GM06990 (cell line): ENCODE measurements at places on chromosomes 3 and 15.

DNA sequence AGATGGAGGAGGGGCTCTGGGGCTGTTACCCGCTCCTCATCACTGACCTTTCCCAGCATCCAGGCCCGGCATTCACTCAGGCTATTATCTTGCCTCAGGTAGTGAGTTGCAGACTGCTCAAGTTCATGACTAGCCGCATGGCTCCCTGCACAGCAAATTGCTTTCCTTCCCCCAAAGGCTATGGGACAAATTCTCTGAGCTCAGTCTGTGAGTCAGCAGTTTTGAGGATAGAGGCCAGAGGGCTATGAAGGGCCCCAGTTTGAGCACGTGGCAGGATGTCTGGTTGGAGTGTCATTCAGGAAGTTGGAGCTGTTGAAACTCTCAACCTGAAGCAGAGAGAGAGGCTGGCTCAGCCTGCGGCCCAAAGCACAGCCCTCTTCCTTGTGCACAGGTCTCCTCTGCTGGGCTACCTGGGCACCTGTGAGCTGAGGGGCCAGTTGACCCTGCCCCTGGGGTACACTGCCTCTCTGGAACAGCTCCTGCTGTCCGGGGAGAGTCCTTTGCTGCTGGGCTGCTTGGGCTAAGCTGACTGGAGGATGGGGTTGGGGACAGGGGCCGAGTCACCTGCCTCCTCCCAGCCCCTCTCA is 7.9 kb downstream of the FAH start:
- DNase-seq, result peak; percentile 46

DNA sequence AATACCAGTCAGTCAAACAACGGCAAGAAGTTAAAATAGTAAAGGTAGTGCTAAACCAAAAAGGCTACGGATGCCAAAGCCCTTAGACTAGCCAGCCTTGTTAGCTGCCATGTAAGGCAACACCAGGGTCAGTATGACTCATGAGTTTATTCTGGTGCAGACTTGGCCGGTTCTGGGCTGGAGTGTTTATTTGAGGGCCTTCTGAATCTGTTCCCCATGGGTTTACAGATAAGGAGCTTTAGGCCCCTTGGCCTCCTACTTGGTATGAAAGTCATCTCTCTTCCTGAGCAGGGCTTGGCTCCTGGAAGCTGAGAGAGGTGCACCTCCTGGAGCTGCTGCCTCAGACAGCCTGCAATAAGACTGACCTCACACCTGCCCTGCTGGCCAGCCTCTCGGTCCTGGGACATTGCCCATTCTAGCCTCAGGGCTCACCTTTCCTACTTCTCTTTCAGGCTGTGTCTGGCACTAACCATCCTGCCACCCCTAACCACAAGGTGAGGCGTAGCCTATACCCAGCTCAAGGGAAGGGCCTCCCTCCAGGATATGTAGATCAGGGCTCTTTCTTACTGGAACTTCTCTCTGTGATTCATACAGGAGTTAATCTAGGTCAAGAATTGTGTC is 10.4 kb upstream of the RTP1 start:
- no peak for DNase-seq

DNA sequence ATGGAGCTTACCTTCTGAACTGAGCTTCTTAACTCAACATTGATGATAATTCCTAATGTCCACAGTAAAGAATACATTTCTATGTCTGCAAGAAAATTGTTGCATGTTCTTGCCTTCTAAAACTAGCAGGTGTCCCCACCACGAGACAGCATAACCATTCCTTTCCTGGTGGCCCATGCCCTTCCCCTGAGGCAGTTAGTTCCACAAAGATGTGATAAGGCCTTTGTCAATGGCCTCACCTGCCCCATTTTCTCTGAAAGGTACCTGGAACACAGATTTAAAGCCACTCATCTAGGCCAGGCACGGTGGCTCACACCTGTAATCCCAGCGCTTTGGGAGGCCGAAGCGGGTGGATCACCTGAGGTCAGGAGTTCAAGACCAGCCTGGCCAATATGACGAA is 21.0 kb upstream of the HTR3E start:
- no peak for DNase-seq

DNA sequence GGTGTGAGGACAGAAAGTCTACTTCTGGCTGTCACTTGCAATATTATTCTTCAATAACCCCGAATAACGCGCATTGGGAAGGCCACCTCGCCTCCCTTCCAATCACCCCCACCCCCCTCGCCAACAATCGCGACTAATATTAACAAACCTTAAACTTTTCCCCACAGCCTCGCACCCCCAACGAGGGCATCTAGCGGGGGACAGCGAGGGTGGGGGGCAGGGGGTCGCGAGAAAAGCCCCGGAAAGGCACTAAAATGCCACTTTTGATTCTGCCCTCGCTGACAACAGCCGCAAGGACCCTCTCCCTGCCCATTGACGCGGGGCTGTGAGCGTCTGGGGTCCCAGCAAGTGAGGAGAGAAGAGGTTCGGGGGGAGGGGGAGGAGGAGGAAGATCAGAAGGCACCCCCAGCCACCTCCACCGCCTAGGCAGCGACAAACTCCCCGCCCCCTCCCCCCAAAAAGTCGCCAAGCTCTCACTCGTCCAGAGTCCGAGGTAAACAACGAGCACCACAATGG is 868 bp downstream of the SATB1 start:
- no peak for DNase-seq

DNA sequence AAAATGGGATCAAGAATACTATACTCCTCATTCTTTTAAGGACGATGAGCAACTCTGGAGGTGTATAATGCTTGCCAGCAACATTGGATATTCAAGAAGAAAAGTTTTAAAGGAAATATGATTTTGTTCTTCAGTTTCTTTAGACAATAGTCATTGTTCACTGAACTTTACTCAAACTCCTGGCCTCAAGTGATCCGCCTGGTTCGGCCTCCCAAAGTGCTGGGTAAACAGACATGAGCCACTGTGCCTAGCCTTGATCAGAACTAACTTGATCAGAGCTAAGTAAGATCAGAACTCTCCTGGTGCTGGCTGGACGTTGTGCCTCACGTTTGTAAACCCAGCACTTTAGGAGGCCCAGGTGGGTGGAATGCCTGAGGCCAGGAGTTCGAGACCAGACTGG is 12.6 kb downstream of the EFCAB12 start:
- DNase-seq, result no peak

- DNase-seq, result no peak
Observed at GRCh38 chr3:151631946-151632345, 101.8 kb upstream of the AADACL2 start.
